ENCODE measurements at places on chromosomes 3 and 15. TPM values are rescaled to one million over a fixed set of nuclear protein-coding genes. Genes with fewer than 3 reads are reported as not detected.

GRCh38 chr15:75136118-75136517 is 65.6 kb upstream of the C15orf39 start:
- DNase-seq: no peak

GRCh38 chr3:133377396-133377795 is 22.5 kb upstream of the BFSP2 start:
- no peak for DNase-seq

The UROC1 gene
- total RNA-seq: not detected

- DNase-seq: peak; percentile 63
Observed at GRCh38 chr15:79090487-79091203, at the start of gene RASGRF1. TSS of gene RASGRF1 (minus strand) at chr15:79090780. CDS start at chr15:79090498, 282 bp downstream.

The CCDC39 gene
- 0.44 TPM for total RNA-seq

DNA sequence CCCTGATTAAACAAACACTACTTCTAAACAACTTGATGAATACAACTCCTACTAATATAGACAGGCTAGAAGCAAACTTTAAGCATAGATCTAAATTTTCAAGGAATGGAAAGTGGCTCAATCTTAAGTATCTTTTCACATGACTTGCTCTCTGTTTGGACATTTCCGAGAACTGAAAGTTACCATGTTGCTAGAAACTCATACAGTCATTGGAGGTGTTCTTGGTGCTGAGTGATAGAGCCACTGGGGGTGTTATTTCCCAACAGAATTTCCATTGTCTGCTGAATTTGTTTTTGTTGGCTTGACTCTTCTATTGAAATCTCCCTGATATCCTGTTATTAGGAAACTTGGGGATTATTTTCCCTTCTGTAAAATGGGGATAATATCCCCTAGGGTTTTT is 264.5 kb upstream of the RASGRP1 start:
- no peak for DNase-seq

- no peak for DNase-seq
Observed at GRCh38 chr3:129289201-129289921, 10.7 kb downstream of the HMCES start.

DNA sequence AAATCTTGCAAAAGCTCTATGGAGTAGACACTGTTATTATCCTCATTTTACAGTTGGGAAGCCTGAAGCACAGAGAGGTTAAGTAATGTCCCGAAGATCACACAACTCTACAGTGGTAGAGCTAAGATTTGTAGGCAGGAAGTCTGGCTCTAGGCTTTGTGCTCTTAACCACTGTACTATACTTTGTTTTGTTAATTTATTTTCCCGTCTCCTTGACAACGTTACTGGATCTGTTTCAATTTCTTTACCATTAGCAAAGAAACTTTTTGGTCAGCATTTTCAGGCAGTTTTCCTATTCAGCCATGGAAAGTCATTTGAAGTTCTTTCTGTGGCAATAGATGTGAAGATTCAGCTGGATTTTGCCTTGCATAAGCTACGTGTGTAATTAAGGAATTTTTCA is 51.7 kb downstream of the OTOL1 start:
- DNase-seq: no peak

GRCh38 chr15:31225356-31225955 is 101.2 kb upstream of the KLF13 start:
- no peak for DNase-seq

GRCh38 chr3:41740374-41740886 is 221.5 kb downstream of the ULK4 start:
- no peak for DNase-seq

DNA sequence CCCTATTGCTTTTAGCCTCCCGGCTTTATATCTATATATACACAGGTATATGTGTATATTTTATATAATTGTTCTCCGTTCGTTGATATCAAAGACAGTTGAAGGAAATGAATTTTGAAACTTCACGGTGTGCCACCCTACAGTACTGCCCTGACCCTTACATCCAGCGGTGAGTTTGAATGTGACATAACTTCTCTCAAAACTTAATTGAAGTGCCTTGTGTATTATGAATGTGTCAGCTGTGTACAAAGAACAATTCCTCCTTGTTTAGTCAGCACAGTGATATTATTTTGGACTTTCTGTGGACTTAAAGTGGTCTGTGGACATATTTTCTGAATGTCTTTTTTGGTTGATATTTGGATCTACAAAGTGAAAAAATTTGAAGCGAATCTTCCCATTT is 220 bp downstream of the TP63 start:
- no peak for DNase-seq

GRCh38 chr3:185250653-185251052 is 3.2 kb downstream of the EHHADH start:
- no peak for DNase-seq

The PLSCR4 gene
- total RNA-seq: 3.8 TPM

GRCh38 chr3:140170612-140171011 is 235.6 kb downstream of the CLSTN2 start:
- no peak for DNase-seq

The MRPL46 gene
- 26.8 TPM for total RNA-seq

DNA sequence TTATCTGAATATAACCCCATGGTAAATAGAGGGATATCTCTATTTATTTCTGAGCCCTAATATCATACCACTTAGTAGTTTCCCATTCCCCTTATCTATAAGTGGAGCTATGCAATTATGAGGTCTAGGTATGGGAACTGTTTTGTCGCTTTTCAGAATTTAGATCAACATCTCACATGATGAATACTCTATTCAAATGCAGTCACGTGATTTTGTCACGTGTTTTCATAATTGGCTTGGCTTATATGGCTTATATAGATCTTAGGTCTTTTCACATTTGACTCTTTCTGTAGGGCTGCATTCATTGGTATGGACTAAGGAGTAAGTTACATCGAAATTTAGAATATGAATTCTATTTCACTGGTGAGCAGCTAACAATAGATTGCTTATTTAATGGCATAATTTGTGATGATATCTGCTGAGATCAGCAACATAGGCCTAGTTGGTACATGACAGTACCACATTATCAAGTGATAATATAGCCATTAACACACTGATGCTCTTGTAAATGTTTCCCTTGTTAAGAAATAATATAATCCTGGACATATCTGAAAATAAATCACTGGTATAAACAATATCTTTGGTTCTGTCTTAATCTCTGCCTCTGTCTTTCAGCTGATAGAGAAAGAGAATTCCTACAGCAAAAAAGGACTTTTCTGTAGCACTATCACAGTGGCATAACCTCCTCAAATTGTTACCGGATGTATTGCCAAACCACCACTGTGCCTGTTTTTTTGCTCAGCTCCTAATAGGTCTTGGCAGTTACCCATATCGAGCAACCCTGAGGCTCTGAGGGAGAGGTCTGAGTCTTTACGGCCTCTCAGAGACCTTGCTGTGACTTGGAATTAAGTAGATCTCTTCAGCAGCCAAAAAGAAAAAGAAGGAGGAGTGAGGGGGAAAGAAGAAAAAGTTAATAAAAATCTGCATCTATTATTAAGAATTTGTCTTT is 357.1 kb downstream of the ZPLD1 start:
- no peak for DNase-seq

The ACVR2B gene
- 117 TPM for total RNA-seq

The GJD2 gene
- 0.22 TPM for total RNA-seq

- DNase-seq: no peak
Observed at GRCh38 chr3:16300881-16301359, 35.9 kb downstream of the OXNAD1 start.

The FSTL1 gene
- 271 TPM for total RNA-seq

The ARID3B gene
- total RNA-seq: 122 TPM

GRCh38 chr15:78360958-78361718 is 21.0 kb downstream of the CRABP1 start:
- DNase-seq: no peak

The CAV3 gene
- not detected for total RNA-seq

The DZIP3 gene
- 27.6 TPM for total RNA-seq

The CX3CR1 gene
- 0.37 TPM for total RNA-seq

The TF gene
- 9.3 TPM for total RNA-seq

DNA sequence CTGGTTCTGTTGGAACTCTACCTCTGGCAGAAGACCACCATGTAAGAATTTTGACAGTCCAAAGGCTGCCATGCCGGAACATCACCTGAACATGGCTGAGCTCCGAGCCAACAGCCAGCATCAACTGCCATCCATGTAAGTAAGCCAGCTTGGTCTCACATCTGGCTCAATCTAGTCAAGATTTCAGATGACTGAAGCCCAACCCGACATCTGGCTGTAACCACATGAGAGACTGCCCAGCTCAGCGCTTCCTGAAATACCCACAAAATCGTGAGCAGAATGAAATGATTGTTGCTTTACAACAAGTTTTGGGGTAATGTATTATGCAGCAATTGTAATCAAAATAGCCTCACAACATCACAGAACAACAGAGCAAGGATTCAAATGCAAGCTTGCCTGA is 32.9 kb downstream of the GHSR start:
- DNase-seq: no peak

DNA sequence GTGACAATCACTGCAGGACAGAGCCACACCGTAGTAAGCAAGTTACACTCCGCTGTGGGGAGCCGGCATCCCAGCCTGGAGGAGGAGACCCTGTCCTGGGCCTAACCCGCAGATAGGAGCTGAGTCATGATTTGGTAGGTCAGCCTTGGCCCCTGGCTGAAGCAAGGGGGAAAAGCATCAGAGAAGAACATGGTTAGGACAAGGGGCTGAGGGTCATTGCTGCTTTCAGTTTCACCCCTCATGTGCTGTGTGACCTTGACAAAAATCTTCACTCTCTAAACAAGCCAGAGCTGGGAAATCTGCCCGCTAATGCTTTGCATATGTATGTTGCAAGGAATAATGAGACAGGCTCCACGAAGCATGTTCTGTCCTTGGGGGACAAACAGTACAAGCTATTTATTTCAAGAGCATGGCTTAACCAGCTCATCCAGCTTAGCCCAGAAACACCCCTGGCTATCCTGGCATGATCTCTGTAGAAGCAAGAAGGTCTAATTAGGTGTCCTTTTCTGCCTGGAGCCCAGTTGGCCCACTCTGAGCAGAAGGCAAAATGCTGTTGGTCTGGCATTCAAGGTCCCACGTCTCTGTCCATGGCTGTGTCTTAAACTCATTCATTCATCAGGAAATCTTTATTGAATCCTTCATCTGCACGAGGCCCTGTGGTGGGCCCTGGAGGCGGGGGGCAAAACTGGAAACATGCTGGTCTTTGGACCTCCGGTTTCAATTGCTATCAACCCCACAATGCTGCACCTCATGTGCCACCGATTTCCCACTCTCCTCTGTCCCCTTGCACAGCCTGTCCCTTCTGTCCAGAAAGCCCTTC is 221.3 kb upstream of the LYSMD4 start:
- DNase-seq: no peak

The ANKUB1 gene
- total RNA-seq: not detected

GRCh38 chr3:11618904-11619303 is 24.8 kb downstream of the VGLL4 start:
- no peak for DNase-seq

DNA sequence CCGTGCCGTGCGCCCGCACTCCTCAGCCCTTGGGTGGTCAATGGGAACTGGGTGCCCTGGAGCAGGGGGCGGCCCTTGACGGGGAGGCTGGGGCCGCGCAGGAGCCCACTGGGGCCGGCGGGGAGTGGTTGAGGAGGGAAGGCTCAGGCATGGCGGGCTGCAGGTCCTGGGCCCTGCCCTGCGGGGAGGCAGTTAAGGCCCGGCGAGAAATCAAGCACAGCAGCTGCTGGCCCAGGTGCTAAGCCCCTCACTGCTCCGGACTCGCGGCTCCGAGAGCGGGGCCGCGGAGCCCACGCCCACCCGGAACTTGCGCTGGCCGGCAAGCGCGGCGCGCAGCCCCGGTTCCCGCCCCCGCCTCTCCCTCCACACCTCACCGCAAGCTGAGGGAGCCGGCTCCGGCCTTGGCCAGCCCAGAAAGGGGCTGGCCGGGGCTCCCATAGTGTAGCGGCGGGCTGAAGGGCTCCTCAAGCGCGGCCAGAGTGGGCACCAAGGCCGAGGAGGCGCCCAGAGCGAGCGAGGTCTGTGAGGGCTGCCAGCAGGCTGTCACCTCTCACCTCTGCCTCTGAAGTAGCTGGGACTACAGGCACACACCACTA is 7.8 kb downstream of the GP9 start:
- DNase-seq: no peak

DNA sequence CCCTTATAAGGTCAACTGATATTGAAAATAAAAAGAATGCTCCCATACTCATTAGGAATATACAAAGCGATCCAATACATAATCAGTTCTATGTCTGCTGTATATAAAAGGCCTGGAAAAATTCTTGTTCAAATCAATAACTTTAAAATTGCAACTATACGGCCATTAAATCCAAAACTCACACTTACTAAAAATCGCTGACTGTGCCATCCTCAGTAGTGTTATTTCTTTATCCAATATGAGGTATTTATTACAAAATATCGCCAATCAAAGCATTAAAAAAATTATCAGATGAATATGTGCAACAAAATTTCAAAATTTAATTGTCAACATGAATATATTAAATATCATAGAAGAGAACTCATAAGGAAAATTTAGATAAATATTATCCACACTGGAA is 146.5 kb downstream of the PLD1 start:
- DNase-seq: no peak

DNA sequence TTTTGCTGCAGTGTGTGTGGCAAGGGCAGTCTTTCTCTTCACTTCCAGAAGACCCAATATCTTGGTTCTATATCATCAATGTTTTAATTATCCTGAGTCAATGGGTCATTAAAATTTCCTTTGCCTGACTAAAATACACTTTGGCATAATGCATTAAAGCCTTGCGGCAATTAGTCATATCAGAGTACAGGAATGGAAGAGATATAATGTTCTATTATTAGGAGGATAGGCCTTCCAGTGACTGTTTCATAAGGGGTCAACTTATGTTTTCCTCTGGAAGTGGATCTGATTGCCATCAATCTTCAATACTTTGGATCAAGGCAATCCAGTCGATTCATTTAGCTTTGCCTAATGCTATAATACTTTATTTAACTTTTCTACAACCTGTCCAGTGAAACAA is 9.4 kb upstream of the SECISBP2L start:
- no peak for DNase-seq

GRCh38 chr15:81901319-81901718 is 144.5 kb downstream of the MEX3B start:
- no peak for DNase-seq

The CLDN18 gene
- 0.16 TPM for total RNA-seq

DNA sequence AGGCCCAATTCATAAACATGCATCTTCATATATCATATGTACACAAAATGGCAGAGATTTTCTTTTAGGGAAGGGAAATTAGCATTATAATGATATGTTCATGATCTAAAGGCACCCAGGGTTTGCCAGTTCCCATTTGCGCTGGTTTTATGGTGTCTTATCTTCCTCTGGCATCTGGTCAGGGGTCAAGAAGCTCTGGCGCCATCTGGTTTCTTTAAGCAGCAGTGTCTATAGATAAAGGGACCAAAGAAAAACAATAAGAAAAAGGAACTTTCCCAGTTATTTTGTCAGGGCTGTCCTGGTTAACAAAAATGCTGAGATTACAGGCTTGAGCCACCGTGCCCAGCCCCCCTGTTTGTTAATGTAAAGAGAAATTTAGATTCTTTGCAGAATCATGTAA is 3.3 kb upstream of the DCP1A start:
- DNase-seq: no peak

The SAXO2 gene
- total RNA-seq: 3.8 TPM

The ZNF774 gene
- total RNA-seq: 2.6 TPM

DNA sequence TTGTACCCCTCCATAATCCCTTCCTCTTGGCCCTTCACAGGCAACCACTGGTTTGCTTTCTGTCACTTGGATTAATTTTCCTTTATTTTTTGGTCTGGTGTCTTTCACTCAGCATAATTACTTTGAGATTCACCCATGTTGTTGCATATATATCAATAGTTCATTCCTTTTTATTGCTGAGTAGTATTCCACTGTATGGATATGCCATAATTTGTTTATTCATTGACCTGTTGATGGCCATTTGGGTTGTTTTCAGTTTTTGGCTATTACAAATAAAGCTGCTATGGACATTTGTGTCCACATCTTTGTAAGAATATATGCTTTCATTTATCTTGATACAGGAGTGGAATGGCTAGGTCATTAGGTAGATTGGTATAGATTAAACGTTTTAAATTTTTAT is 5.9 kb upstream of the ZNF621 start:
- DNase-seq: no peak
